EL (cell line): ENCODE measurements at places on chromosomes 5 and 9.

DNA sequence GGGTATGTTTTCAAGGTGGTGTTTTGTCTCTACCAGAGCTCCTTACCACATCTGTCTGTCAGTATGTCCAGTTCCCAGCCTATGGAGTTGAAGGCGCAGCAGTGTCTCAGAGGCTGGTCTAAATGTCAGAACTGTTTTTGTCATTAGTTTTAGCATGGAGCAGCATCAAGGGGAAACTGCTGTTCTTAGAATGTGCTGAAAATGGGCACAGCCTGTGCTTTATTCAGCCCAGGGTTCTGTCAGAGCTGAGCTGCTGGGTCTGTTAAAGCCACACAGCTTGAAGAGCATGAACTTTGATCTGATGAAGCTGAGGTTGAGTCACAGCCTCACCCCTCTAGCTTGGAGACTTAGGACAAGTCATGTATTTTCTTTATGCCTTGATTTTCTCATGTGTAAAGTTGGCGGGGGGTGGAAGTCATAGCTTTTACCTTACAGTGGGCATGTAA lies 71.9 kb downstream of the RALGPS1 start:
- no peak for DNase-seq

- no peak for DNase-seq
These were observed 210.3 kb downstream of the FANCC start for GRCh38 chr9:95107001-95107749.

- no peak for DNase-seq
These were observed 49.6 kb downstream of the NSUN2 start for GRCh38 chr5:6583049-6583880.

DNA sequence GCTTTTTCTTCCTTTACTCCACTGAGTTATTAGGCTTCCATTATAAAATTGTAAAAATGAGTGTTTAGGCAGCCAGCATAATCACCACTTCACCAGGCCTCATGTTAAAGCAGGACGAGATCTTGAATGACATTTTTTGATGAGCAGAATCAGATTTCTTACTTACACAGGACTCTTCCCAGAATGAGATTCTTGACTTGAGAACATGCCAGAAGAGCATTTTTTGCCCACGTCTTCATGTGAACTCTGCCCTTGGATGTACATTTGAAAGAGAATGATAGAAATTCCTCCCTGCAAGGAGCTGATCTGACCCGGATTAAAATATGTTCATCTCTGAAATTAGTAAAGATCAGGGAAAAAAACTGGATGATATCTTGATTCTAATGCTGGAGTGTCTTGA lies 212.1 kb upstream of the ADRA1B start:
- DNase-seq: peak; percentile 7

- DNase-seq: peak; percentile 66
These were observed 3.9 kb downstream of the STC2 start for GRCh38 chr5:173324115-173325001.

DNA sequence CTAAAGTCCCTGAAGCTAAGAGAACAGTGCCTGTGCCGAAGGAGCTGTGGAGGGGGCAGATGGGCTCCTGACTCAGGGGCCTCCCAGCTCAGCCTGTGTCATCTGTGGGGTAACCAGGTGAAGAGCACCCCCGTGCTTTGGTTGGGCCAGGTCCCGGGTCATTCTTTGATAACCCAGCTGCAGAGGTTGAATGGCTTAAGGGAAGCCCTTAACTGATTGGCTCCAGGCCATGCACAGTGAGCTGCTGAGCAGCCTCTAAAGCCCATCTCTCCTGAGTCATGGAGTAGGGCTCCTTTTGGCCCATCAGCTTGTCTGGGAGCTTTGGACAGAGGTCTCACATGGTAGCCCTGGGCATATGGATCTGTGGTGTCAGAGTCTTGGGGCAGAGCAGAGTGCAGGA lies 28.7 kb downstream of the COL27A1 start:
- peak; percentile 54 for DNase-seq

DNA sequence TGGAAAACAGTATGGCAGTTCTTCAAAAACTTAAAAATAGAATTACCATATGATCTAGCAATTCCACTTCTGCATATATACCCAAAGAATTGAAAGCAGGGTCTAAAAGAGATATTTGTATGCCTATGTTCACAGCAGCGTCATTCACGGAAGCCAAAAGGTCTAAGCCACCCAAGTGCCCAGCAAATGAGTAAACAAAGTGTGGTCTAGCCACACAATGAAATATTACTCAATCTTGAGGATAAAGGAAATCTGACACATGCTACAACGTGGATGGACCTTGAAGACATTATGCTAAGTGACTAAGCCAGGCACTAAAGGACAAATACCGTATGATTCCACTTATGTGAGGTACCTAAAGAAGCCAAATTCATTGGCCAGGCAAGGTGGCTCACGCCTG lies 11.1 kb upstream of the MED27 start:
- peak; percentile 9 for DNase-seq

- DNase-seq: no peak
These were observed 41.1 kb downstream of the ISOC1 start for GRCh38 chr5:129135633-129136032.

DNA sequence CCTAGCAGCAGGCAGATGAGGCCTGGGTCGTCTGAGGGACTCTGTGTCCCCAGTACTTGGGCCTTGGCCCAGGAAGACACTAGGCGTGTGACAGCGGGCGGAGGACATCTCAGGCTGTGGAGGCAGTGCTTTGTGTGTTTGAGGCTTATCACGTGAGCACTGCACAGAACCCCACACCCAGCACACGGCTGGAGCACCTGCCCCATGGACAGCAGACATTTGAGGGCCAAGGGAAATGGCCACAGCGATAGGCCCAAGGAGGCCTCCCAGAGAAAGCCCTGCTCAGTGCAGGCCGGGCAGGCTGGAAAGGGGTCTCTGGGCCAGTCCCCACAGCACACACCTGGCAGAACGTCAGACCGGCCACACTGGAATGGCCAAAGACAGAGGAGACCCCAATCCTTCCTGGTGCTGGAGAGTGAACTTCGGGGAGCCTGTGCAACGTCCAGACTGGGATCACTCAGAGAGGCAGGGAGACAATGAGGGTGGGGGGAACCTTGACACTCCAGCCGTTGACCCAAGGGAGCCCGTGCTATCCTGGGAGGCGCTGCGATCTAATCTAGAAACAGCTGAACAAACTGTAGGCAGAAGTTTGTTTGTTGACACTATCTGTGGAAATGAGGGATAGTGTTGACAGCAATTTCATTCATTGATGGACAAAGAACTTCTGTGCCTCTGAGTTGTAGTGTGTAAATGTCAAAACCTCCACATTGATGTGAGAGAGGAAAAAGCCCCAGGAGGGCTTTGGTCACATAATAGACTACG lies 19.6 kb upstream of the FLT4 start:
- no peak for DNase-seq

DNA sequence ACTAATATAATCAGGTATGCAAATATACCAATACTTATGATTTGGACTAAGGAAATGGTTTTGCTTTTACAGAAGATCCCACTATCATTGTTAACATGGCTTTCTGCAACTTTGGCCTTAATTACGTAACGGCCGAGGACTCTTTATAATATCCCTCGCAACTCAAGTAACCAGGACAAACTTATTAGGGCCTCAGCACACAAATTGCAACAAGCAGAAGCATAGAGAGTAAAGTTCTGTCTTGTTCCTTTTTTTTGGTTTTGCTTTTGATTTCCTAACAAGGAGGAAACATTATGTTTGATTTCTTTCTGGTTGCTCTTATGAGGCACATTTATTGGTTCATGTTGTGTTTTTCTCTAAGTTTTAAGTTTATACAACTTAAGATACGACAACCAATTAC lies 60.4 kb downstream of the RORB start:
- DNase-seq: no peak

- peak; percentile 97 for DNase-seq
These were observed 46.1 kb upstream of the ZBED3 start for GRCh38 chr5:77133061-77133758.

GRCh38 chr9:18347386-18348082 lies 126.4 kb upstream of the ADAMTSL1 start:
- peak; percentile 29 for DNase-seq

GRCh38 chr9:129624947-129625346 lies 1.0 kb upstream of the NTMT1 start:
- no peak for DNase-seq

DNA sequence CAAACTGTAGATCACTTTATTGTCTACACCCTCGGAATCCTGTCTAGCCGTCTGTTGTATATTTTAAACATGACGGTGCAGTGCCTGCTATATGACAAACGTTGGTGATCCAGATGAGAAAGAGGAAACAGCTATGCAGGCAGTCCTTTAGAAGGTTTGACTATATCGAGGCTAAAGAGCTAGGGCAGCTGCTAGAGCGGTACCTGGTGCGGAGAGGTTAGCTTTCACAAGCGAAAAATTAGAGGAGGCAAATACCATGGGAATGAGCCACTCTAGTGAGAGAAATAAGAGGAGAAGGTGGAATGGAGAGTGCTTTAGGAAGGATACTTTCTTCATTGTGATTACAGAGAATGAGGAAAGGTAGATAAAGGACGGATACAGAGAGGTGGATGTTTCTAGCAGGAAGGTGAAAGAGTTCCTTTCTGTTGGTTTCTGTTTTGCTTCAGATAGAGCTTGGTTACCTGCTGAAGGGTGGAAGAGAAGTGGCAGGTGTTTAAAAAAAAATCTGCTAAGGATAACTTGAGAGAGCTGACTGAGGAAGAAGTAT lies 959 bp upstream of the FBXL17 start:
- no peak for DNase-seq

DNA sequence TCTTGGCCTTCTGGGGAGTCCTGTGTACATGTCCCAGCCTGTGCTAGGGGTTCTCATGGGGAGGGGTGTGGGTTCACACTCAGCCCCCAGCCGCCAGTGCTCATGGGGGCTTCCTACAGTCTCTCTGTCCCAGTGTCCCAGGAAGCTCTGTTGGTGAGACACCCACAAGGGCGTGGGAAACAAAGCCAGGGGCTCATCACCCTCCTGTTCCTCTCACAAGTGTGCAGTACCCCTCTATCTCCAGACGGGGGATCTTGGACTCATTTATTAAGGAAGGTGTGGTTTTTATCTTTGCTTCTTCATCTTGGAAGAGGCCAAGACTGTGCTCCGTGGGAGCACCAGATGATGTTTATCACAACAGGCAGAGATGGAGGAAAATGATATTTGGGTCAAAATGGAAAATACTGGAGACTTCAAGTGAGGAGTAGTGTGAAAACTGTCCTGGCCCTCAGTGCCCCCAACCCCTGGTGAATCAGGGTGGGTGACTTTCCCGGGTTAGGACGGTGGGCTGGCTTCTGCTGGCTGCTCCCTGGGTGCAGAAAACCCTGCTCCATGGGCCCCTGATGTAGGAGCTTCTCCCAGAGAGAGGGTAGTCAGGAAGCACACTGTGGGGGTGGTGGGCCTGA lies 15.2 kb downstream of the TMEM171 start:
- DNase-seq: peak; percentile 69

DNA sequence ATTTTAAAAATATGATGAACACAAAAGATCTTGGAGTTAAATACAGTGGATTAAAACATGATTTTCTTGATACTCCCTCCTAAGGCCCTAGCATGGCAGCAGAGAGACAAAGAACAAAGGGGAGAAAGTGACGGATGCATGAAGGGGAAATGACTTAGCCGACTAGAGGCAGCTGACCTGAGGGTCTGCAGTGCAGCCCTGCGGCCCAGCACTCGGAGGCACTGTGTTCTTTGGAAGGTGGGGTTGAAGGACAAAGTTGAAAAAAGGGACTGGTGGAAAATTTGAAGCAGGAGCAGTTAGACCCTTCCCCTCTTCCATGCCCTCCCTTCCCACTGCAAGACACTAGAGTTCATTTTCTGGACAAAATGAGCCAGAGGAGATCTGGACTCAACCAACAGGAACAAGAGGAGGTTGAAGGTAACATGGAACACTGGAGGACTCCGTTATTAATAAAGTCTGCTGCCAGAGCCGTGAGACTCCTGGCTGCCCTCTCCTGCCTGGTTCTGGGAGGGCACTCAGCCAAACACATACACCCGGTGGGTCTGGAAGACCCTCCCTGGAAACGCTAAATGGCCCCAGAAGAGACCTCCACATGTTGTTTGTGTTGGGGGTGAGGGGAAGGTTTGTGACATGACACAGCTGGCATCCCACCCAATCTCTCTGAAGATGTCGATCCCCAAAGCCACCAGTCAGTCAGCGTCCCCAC lies 98.1 kb downstream of the JMY start:
- no peak for DNase-seq

DNA sequence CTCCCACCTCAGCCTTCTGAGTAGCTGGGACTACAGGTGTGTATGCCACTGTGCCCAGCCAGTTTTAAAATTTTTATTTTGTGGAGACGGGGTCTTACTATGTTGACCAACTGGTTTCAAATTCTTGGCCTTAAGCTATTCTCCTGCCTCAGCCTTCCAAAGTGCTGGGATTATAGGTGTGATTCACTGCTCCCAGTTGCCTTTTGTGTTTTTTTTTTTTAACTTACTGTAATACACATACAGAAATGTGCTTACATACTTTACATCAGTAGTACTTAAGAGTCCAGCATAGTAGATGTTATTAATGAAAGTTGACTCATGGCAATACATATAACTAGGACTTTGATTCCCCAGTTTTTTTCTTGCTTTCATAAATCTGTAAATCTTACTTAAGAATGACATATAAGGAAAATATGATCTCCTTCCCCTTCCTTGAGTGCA lies 4.7 kb downstream of the MAN2A1 start:
- DNase-seq: peak; percentile 55

DNA sequence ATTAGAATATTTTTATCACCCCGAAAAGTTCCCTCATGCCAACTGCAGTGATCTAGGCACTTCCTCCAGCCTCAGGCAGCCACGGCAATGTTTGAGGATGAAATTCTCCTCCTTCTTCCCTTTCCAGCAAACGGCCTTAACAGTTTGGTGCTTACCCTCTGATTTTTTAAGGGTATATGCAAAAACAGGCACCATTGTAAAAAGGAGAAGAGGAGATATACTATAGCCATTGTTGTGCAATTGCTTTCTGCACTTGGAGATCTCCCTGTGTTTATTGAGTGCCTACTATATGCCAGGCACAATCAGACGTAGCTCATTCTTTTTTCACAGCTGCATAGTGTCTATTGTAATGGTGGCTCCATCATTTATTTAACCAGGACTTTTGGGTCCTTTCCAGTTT lies 29.4 kb downstream of the GSN start:
- no peak for DNase-seq

DNA sequence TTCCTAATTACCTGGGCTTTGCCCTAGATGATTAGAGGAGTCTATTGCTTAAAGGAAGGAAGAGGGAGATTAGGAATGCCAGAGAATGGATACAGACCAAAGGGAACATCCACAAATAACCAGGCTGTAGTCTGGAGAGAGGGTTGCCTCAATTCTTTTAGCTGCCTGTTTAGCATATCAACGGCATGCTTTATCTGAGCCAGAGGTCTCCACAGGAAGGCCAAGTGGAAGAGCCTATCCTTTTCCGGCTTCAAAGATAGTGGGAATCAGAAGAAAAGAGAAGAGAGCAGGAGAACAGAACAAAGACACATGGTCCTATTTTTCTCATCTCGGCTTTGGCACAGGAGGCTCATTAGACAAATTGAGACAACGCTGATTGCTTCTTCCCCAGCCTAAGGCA lies 142.4 kb downstream of the NMUR2 start:
- DNase-seq: no peak

GRCh38 chr5:181105391-181106025 lies 25.5 kb downstream of the OR2V1 start:
- DNase-seq: no peak

- peak; percentile 49 for DNase-seq
These were observed 1.6 kb downstream of the TSLP start for GRCh38 chr5:111072949-111073682.

- no peak for DNase-seq
These were observed 178.6 kb downstream of the NR2F1-AS1 start for GRCh38 chr5:93402451-93402850.
